ENCODE measurements at places on chromosomes 16 and 17.

- DNase-seq: peak; percentile 57
These were observed 22.1 kb downstream of the FCSK start for GRCh38 chr16:70476272-70477020.

DNA sequence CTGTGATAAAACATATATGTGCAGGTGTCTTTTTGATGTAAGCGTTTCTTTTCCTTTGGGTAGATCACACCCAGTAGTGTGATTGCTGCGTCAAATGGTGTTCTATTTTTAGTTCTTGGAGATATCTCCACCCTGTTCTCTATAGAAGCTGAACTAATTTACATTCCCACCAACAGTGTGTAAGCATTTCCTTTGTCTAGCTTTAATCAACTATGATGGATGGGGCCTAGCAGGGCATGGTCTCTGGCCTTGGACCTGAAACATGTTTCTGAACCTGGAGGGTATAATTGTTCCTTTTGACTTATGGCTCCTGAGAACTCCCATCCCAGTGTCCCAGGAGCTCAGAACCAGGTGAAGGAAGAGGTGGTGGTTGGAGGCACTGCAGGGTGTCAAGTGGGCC, 93.9 kb downstream of the HAPSTR1 start:
- DNase-seq: no peak

GRCh38 chr16:81099958-81100357, 3.8 kb upstream of the GCSH start:
- DNase-seq: no peak

- DNase-seq: peak; percentile 35
These were observed 698 bp downstream of the UBE2G1 start for GRCh38 chr17:4365628-4366326.

- no peak for DNase-seq
These were observed 1.9 kb downstream of the NXPH3 start for GRCh38 chr17:49577650-49577934.

DNA sequence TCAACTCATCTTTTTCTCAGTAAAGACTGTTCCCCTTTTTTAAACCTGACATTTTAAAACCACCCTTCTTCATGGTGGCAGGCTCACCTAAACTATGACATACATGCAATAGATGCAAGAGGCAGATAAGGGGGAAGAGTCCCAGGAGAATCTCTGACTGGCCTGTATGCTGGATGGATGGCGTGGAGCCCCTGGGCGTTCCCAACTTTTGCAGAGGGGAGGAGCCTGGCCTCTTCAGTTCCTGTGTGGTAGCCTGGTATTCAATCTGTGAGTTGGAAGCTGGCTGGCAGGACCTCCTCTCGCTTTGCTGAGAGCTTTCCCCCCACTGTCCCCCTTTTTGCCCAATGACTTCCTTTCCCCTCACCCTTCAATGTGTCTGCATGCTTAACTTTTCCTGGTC, 217.6 kb upstream of the CA10 start:
- DNase-seq: no peak

GRCh38 chr16:68093816-68094613, 8.8 kb downstream of the NFATC3 start:
- DNase-seq: no peak

DNA sequence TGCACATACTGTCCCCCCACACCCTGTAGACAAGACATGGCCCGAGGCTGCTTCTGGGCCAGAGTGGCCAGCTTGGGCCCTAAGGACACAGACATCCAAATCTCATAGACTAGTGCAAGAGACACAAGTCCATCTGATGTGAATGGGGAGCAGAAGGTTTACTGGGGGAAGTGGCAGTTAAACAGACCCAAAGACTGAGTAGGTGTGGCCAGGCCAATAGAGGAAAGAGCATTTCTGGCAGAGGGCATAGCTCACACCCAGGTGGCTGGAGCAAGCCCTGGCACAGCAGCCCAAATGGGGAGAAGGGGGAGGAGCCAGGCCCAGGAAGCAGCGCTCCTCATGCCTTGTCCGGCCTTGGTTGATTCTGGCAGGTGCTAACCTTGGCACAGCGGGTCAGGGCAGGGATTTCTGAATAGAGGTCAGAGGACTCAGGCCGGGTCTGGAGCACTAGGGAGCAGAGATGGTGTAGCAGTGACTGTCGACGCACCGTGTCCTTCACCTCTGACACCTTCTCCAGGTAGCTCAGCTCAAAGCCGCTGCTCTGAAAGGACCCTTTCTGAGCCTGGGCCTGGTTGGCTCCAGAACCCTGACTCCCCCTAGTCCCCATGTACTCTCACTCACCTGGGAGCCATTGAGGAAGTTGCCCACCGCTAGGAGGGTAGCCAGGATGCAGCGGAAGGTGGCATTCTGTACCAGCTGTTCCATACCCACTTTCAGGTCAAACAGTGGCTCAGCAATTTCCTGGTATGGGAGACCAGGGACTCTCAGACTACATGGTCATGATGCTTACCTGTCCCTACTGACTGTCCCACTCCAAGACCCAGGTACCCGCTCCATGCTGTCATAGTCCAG, 4.1 kb downstream of the TMEM208 start:
- no peak for DNase-seq

- no peak for DNase-seq
These were observed 55.7 kb upstream of the CNEP1R1 start for GRCh38 chr16:49969091-49970030.

DNA sequence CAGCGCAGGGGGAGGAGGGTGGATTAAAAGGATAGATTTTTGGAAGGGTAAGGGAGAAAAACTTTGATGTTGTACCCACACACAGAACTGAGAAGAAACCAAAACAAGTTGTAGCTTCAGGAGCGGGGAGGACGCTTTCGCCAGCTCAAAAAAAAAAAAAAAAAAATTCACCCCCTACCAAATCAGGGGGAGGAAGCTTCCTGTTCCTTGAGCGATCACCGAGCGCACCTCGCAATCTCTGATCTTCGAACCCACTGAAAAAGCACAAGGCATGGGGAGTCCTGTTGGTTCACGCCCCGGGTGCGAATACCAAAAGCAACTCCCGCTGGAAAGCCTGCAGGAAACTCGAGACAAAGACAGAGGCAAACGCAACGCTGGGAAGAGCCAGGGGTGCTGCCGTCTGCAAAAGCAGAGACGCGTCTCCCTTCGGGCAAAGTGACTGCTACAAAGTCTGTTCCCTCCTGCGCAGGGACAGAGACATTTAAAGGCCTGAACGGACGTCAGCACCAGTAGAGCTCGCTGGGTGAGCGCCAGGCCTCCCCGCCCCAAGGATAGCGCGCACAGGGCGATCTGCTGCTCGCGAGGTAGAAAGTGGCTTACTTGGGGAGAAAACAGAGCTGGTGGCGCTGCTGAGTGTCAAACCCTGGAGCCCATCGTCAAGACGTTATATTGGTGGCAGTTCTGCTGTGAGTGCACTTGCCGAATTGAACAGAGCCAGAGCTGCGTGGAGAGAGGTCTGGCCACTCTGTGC, 190.4 kb downstream of the USP22 start:
- peak; percentile 25 for DNase-seq

DNA sequence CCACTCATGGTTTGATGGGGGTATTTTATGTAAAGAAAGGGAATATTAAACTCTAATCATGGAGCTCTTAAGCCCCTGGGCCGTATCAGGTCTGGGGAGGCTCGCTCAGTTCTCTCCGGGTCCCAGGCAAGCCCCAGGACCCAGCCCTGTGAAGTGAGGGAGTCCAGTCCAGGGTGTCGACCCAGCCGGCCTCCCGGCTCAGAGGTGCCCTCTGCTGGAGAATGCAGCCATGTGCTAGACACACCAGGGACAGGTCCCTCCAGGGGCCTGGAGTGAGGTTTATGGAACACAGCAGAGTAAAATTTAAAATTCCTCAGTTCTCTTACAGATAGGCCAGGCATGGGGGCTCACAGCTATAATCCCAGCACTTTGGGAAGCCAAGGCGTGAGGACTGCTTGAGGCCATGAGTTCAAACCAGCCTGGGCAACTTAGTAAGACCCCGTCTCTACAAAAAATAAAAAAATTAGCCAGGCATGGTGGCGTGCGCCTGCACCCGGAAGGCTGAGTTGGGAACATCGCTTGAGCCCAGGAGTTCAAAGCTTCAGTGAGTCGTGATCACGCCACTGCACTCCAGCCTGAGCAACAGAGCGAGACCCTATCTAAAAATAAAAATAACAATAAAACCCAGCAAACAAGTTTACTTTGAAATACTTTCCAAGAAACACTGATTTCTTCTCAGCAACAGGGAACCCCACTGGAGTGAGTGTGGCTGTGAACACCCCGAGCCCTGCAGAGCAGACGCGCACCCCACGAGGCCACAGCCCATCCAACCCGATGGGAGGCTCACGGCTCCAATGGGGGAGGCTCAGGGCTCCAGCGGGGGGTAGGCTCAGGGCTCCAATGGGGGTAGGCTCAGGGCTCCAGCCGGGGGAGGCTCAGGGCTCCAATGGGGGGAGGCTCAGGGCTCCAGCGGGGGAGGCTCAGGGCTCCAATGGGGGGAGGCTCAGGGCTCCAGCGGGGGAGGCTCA, 72.2 kb downstream of the ZNF778 start:
- peak; percentile 72 for DNase-seq

- no peak for DNase-seq
These were observed 7.2 kb upstream of the KRTAP4-7 start for GRCh38 chr17:41076788-41077187.

DNA sequence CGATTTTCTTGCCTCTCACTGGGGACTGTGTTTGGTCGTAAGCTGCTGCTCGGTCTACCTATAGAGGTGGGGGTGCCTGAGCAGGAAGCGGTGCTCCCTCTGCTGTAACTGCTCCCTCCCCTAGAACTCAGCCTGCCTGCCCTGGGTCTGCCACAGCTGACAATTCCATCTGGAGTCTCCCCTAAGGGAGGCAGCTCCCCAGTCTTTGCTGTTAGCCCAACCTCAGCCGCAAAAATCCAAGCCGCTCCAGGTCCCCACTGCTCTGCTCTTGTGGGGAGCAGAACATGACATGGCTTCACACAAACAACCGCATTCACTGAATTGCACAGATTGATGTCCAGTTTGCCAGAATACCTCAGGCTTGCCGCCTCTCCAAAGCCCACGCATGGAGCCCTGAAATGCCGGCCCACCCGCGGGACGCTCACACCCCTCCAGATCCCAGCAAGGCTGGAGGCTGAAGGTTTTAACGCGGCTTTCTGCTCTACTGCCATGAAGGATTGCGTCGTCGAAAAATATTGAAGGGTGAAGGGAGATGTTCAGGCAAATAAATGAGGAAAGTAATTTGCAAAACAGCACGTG, 221.5 kb upstream of the FOXF1 start:
- no peak for DNase-seq

DNA sequence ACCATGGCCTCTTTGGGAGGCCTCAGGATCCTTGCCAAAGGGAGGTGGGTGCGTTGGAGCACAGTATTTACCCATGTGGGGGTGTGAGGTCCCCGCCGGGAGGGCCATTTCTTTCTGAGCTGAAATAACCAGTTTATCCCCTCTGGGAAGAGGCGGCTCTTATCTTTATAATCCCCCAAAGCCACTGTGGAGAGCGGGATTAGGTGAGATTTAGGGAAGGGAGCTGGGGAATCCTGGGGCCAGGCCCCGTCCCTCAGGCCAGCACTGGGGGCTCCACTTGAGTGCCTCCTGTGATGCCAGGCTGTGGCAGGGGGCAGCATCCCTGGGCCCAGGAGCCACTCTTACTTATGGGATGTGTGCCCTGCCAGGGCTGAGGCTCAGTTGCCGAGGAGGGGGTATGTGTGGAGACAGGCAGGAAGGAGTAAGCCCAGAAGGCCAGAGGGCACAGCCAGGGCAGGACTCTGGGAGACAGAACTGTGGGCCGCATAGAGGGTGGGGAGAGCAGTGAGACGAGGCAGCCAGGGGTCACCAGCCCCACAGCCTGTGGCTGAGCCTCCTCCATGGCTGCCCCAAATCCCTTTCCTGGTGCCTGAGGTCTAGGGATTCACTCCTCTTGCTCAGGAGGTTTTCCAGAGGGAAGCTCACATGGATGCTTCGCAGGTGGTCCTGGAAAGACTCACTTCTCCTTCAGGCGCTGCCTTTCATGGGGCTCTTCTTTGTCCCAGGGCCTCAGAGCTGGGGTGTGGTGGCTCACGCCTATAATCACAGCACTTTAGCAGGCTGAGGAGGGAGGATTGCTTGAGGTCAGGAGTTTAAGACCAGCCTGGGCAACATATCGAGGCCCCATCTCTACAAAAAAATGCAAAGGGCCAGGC, 25.0 kb downstream of the TMEM94 start:
- no peak for DNase-seq

DNA sequence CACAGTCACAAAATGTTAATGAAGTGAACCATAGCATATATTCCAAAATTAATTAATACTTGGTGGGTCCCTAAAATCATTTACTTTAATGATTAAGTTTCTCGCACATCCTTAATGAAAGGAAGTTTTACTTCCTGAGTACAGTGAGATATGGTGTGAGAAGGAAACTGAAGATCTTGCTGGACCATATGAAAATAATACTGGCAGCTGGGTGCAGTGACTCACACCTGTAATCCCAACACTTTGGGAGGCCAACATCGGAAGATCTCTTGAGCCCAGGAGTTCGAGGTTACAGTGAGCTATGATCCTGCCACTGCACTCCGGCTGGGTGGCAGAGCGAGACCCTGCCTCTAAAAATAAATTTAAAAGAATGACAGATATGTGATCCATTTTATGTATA, 62.5 kb downstream of the ABCA8 start:
- no peak for DNase-seq

- DNase-seq: no peak
These were observed 10.6 kb downstream of the NAA60 start for GRCh38 chr16:3454093-3454492.

DNA sequence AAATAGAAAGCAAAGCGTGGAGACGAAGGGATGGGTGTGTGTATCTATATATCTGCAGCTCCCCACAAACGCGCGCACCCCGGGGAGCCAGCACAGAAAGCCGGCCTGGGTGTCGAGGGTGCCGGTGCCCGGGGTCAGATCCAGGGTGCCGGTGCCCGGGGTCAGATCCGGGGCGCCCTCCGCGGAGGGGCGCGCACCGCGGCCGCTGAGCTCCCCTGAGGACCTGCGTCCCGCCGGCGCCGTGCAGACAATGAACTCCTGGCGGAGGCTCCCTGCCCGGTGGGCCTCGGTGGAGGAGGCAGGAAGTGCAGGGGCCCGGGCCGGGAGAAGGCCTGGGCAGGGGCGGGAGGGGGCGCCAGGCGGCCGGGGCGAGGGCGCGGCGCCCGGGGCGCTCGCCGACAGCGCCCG, 1.1 kb downstream of the ZNF423 start:
- no peak for DNase-seq

DNA sequence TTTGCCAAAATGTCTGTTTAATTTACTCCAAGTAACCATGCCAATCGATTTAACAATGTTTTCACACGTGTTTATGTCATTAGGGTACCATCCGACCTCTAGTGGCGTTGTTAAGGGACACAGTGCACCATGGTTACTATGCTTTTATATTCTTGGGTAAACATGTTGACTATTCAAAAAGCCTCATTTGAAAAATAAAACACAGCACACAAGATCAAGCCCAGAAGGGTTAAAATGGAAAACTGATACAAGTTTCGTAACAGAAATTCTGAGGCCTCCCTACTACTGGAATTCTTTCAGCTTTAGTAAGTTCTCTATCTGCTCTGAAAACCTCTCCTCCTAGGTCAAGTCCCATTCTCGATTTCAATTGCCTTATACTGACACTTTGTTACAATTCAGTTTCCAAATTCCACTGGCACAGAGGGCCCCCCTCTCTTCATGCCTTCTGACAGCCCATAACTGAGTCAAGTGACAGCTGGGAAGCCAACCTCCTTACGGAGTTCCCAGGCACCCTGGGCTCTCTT, 2.1 kb downstream of the CFAP20 start:
- DNase-seq: peak; percentile 34

GRCh38 chr16:80837533-80838147, 33.2 kb upstream of the CDYL2 start:
- no peak for DNase-seq
